8988T (cell line): ENCODE measurements at places on chromosomes 13 and 19.

- no peak for DNase-seq
Measured at GRCh38 chr13:50798923-50799322, 44.6 kb downstream of the DLEU7 start.

- DNase-seq = no peak
Measured at GRCh38 chr13:24224232-24224680, 63.7 kb downstream of the SPATA13 start.

DNA sequence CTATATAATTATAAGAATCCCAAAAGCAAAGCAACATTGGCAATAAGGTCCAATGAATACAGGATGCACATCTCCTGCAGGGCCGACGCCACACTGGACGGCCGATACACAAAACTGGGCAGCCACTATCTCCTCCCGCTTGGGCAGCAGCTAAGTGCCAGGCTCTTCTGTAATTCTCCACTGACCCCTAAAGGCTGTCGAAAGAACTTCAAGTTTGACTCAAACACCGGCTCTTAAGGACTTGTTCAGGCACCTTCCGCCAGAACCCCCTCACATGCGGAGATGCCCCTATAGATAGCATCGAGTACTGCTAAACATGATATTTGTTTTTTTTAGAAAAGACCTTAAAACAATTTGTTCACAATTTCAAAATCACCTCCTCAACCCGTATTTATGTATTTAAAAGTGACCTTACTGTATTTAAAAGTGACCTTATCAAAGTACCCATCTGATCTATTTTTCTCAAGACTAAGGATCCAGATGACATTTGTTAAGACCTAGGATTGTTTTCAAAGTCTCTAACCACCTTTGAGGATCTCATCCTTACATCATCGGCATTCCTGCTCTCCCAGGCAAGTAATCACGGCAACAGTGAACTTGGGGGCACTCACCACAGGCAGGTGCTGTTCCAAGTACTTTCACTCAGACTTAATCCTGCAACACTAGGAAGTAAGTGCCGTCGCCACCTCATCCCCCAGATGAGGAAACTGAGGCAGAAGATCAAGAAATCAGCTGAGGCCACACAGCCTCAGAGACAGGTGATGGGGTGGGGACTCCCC lies 77.8 kb downstream of the TUBGCP3 start:
- peak; percentile 58 for DNase-seq

GRCh38 chr19:43688059-43688701 lies 18.2 kb upstream of the PLAUR start:
- DNase-seq = no peak

DNA sequence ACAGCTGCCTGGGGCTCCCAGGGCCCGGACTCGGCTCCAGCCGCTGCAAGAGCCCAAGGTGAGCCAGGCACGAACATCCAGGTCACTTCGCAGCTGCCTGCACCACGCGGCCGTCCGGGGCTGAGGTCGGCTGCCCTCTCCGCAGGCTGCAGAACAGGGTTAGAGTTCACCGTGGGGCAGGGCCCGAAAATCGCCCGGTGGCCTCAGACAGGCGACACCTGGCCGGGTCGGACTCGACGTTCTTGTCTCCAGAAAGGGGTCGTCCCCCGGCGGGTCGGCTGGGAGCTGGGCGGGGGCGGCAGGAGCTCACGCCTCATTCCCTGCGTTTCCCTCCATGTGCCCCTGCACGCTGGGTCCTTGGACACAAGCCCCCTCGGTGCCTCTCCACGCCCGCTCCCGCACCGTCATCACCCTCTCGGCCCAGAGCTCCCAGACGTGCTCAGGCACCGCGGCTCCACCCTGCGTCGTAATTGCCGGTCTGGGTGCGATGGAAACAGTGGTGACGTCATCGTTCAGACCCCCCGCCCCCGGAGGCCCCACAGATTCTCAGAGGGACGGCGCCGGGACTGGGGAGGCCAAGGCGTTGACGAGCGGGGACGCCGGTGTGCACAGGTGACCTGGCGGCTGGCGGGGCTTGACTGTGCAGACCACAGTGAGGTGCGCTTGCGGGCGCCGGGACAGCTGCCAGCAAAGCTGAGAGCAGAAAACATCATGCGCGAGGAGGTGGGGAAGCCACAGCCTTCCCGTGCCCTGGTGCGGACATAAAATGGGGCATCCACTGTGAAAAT lies 4.0 kb upstream of the GRIN3B start:
- no peak for DNase-seq

DNA sequence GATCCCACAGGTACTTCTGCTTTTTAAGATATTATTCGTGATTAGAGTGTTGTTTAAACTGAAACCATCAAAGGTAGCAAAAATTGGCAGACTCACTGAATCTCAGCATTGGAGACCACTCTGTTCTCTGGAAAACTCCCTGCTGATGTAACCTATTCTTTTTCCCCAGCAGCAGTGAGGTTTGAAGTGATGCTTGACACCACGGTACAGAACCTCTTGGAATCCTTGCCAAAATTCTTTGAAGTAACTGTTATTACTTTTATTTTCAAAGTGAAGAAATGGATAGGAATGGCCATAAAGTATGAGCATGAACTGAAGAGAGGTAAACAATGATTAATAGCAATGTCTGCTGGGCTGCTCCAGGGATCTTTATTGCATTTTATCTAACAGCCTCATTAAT lies 66.4 kb upstream of the KL start:
- no peak for DNase-seq

DNA sequence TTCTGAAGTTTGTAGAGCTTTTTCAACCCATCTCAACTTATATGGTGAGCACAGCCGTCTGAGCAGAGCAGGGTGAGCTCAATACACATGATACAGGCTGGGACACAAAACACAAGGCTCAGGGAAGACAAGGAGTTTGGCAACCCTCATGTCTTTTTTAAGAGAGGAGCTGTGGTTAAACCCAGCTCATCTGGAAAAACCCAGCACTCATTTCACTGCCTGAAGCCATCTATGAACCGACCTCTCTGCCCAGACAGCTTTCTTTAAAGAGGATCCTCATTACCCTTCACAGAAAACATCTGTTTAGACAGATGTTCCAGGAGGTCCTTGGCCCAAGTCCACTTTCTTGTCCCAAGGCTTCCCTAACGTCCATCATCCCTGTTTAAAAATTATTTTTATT lies 170.0 kb upstream of the TSHZ3 start:
- no peak for DNase-seq

GRCh38 chr13:52931539-52932431 lies 83.3 kb upstream of the PCDH8 start:
- DNase-seq = no peak

DNA sequence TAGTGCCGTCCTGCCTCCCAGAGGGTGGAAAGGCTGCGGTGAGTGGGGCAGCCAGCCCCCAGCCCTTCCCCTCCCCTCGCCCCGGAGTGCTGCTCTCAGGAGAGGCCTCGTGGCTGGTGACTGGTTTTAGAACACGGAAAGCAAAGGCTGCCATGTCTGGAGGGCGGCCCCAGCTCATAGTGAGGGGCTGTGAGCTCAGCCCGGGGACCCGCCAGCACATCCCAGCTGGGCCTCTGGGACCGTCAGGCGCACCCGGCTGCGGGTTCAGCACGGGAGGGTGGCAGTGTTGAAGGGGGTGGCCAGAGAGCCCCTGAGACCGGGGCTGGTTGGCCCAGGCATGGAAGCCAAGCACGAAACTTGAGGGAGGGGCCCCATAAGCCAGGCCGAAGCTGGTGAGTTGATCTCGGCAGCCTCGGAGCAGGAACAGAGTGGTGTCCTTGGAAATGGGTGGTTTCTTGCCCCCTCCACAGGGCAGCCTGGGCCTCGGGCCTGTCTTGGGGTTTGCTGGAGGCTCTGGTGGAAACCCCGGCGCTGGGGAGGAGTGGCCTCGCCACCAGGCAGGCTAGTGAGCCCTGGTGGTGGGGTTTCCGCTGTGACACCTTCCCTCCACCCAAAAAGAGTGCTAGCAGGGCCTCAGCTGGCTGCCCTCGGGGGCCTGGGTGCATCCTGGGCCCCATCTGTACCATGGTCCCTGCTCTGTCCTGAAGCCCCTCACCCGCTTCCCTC lies 157.7 kb downstream of the KDM4B start:
- no peak for DNase-seq

GRCh38 chr13:24148414-24149235 lies 11.9 kb upstream of the SPATA13 start:
- peak; percentile 55 for DNase-seq

GRCh38 chr19:47471733-47472457 lies at the start of gene SLC8A2:
SLC8A2 (minus strand) TSS chr19:47471893; CDS start chr19:47466403, 5,490 bp downstream.
- peak; percentile 76 for DNase-seq

DNA sequence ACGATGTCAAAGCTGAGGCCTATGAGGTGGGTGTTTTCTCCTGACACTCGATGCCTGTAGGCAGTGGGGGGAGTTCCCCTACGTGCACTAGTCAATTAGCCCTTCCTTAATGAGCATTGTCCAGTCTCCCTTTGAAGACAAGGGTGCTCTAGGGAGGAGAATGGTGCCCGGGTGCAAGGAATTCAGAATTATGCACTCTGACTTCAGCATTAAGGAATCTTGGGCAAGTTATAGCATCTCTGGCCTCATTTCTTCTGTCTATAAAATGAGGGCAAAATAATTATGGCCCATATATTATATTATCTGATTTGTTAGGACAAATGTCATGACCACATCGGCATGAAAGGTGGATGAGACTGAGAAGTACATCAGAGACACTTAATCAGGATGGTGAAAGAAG lies 82.1 kb upstream of the SLC7A1 start:
- no peak for DNase-seq

DNA sequence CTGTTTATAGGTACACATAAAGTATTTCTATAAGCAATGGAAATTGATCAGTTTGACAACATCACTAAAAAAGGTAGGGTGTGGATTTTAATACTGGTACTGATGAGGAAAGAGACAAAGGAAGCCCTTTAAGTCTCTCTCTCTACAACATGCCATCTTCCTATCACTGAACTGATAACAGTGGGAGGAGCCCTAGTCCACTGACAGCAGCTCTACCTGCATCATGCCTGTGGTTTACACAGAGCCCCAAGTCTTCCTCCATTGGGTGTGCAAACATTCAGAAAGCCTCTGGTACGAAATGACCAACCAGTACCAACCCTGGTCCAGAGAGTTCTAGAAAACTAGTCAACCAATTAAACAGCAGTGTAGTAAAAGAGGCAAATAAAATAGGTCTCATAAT lies 53.4 kb downstream of the KLF12 start:
- DNase-seq = no peak

GRCh38 chr19:33398361-33399060 lies 25.0 kb downstream of the CEBPG start:
- DNase-seq = no peak

GRCh38 chr13:111033172-111034130 lies 81.7 kb upstream of the ARHGEF7 start:
- DNase-seq = no peak

- DNase-seq = no peak
Measured at GRCh38 chr13:49450105-49450819, 6.2 kb downstream of the SETDB2 start.

DNA sequence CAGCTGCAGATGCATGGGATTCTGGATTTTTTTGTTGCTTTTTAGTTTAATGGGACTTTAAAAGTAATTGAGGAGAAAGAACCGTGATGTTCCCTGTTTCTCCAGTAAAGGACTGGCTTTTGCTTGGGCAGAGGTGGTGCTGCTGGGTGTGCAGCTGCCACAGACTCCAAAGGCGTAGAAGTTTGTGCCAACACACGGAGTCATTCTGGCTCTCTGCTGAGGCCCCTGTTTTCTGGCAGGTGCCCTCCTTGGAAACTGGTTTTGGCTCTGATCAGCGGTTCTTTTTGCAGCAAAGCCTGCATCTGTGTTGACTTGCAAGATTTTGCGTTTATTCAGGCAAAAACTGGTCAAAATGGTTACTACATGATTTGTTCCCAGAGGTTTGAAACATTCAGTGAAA lies 16.0 kb upstream of the QTRT1 start:
- no peak for DNase-seq

DNA sequence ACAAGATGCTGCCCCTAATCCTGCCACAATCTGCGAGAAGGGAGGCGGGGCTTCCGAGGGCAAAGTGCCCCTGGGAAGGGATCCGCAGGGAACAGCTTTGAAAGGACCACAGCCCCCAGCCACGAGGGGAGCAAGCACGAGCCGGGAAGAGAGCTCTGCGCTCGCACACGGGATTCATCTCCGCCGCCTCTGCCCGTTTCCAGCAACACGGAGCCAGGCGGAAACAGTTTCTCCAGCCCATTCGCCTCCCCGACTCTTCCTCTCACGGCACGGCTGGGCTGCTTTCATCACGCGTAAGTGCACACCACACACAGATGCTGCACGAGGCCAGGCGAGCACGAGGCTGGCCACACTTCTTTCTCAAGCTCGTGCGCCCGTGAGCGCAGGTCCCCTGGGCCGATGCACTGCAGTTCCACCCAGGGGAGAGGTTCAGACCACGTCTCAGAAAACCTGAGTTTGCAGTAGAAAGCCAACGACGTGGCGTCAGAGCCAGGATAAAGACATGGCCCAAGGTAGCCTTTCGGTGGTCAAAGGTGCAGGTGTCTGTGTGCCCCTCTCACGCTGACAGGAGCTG lies 33.6 kb downstream of the NAXD start:
- no peak for DNase-seq
